Smooth muscle cell of the brain vasculature (primary cell): ENCODE measurements at places on chromosomes 6 and 20.
A peak's percentile ranks its signal among the peaks of the same experiment; 100 is the strongest.

DNA sequence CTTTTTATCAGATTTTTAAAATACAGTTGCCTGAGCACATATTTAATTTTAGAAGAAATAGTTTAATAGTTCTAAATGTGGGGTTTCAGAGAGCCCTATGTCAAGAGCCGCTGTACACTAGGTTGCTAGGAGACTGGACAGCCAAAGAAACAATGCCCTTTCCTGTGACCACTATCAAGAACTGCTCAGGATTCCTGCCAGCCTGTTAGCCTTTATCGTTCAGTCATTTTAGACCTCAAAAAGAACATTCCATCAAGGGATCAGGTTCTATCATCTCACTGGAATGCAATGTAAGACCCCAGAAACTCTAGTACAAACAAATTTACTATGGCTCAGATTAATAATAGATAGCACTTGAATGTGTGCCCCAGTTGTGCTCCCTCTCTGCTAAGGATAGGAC is 181.2 kb upstream of the CCN2 start:
- no peak for DNase-seq

DNA sequence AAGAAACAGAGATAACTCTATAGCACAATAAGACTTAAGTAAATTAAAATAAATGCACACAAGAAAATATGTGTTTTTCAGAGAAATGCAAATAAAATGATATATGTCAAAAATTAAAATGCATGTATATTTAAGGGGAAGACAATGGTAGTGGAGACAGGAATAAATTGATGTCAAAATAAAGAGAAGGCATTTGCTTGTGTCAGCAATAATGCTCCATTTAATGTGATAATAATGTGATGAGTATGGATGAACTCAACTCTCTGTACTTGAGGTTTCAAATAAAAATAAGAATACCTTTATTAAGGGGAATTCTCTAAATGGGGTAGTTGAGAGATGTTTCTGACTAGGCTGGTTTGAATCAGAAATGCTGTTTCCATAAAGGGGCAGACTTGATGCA is 45.7 kb upstream of the BCKDHB start:
- DNase-seq, result no peak

DNA sequence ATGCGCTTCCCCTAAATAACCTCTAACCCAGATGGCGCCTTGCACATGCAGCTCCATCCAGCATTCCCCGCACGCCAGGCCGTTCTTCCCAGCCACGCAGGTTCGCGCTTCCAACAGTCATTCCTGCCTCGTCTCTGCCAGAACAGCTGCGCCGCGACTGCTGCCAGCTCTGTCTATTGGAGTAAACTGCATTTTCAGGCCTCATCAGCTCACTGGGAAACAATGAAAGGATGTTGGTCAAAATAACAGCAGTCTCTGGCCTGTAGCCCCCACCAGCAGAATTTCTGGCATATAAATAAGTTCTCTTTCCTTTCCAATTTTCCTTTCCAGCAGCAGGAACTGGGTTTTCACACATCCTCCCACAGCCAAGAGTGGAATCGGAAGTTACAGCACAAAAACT is 14.6 kb downstream of the NRSN1 start:
- DNase-seq, result no peak

- DNase-seq, result no peak
These were observed at the start of gene NTSR1 for GRCh38 chr20:62708591-62709536. NTSR1 (plus strand) TSS chr20:62708836; CDS start chr20:62709208, 372 bp downstream.

DNA sequence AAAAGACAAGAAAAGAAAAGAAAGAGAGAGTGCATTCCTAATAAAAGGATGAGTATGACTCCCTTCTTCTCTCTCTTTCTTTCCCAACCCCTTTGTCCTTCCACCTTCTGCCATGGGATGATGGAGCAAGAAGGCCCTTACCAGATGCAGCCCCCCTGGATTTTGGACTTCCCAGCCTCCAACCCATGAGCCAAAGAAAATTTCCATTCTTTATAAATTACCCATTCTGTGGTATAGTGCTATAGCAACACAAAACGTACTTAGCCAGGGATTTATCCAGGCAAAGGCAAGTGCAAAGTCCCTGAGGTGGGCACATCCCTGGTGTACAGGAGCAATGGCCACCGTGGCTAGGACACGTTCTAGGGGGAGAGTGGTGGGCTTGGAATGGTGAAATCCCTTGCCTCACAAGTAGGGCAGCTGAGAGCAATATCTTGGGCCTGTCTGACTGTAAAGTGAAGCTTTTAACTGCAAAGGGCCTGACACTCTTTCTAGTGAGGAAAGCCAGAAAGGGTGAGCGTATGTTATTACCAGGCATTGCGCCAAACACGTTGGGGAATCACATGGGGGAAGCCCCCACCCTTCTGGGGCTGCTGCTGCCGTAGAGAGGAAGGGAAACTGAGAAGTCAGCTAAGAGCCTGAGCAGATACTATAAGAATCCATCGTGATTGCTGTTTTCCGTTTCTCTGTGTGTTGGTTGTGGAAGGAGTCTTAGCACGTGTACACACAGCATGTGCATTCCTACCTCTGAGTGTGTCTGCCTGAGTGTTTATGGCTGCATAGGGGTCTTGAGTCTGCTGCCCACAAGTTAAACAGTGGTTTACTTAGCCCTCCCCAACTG is 50.7 kb upstream of the SIRPA start:
- no peak for DNase-seq

DNA sequence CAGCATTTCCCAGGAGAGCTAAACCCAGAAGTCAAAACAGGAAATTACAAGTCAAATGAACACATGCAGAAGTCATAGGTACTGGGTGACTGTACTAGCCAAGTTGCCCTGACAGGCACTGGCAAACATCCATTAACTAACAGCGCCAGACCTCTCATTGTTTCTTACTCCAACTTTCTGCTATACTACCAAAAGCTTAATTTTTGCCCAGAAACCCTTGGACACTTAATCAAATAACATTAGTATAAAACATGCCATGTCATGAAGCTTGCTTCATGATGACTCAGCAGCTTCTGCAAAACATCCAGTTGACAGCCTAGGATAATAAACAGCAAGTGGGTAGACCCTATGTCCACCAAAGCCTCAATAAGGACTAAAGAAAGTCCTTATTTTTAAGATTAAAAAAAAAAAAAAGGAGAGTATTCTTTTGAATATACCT is 3.5 kb downstream of the NUP153 start:
- no peak for DNase-seq

- peak; percentile 6 for DNase-seq
These were observed 66.6 kb upstream of the CTNNBL1 start for GRCh38 chr20:37627060-37627766.

DNA sequence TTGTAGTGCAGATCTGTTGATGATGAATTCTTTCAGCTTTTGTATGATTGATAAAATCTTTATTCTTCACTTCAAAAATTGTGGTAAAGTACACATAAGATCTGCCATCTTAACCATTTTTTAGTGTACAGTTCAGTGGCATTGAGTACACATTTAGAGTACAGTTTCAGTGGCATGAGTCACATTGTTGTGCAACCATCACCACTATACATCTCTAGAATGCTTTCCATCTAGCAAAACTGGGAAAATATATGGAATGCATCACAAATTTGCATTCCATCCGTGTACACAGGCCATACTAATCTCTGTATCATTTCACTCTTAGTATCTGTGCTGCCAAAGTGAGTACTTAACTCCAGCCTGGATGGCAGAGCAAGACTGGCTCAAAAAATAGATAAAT is 28.7 kb downstream of the SIRPD start:
- no peak for DNase-seq

DNA sequence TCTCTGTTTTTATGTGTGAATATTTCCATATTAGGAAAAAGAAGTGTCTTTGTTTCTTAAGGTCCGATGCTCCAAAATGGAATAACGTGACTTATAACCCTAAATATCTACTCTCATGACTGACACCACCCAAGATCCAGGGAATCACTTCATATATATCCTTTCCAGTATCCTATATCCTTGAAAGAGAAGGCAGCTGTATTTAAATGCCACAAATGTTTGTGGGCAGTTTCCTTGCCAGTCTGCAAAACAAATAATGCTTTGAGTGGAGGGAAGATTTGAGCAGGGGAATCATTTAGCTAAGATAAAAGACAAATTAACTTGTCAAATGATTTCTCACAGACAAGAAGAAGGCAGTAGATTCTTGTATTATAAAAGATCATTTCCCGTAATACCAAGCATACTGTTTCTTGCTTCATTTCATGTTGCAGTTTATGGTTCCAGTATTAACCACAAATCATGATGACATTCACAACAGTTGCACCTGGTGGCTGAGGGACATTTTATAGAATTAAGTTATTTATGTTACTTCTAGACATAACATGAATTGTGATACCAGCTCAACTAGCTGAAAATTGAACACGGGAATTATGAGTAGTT is 30.0 kb upstream of the FABP7 start:
- no peak for DNase-seq

- DNase-seq, result no peak
These were observed 9.6 kb upstream of the BPHL start for GRCh38 chr6:3108746-3109414.

GRCh38 chr20:50276119-50277063 is 85.8 kb downstream of the CEBPB start:
- DNase-seq, result no peak

DNA sequence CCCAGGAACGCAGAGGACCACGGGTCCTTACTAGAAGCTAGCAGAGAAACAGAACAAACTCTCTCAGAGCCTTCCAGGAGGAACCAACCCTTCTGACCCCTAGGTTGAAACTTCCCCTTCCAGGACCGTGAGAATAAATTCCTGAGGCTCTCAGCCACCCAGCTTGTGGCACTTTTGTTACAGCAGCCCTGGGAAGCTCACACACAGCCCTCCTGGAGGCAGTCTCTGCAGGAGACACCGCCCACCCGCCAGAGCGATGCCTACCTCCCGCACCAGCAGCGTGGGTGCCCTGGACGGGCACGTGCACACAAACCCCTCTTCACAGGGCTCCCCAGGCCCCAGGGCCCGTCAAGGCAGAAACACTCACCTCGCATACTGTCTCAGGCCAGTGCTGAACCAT is 4.2 kb downstream of the RNASET2 start:
- DNase-seq, result no peak

DNA sequence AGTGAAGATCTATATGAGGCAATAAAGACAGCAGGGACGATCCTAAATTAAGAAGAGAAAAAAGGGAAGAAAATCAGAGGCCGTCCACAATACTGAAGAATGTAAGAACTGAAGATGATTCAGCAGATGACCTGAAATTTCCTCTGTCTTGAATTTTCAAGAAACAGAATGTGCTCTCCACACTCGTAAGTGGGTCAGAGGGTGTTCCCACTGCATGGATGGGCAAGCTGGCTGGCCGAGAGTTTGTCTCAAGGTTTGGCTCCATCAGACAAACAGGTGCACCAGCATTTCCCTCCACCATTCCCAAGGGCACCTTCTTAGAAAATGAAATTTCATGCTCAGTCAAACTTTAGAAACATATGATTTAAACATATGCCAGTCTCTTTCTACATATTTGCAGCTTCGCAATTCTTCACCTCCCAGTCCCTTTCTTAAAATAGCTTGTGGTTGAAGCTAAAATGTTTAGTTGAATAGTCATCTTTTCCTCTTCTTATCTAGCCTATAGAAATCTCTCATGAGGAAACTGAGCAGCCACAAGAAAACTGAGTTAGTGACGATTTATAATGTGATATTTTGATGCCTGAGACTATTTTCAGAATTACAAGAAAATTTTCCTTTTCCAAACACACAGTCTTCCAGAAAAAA is 576.4 kb downstream of the PRKN start:
- DNase-seq, result peak; percentile 15

GRCh38 chr6:82419132-82419581 is 55.5 kb downstream of the TPBG start:
- no peak for DNase-seq

GRCh38 chr6:136772685-136773472 is 19.4 kb downstream of the MAP3K5 start:
- no peak for DNase-seq

- DNase-seq, result no peak
These were observed 27.1 kb downstream of the RIPOR2 start for GRCh38 chr6:24908650-24909035.
